ENCODE measurements at places on chromosomes 5 and 9.

DNA sequence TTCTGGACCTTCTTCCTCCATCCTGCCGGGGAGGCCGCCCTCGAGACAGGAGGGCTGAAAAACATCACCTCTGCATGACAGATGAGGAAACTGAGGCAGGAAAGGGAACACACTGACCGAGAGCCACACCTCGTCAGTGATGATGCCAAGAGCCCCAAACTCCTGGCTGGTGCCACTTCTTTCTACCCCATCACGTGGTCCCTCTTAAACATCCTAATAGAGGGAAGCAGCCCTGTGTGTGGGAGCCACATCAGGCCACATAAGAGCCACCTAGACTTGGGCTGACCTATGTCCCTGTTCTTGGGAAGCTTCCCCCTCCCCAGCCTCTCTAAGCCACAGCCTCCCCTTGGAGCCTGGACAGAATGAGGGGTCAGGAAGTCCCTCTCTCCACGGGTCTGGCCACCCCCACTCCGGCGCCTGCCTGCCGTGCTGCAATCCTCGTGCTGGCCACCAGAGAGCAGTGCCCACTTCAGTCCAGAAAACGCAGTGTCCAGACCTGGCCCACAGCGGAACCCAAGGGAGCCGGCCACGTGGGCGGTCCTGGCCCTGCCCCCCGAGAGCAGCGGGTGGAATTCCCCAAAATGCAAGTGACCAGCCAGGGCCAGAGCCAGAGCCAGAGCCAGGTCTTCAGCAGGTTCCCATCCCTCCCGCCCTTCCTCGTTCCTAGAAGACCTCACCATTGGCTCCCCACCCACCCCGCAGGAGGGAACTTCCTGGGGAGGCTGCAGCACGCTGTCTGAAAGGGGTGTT is 54.7 kb upstream of the SARDH start:
- no peak for DNase-seq

- DNase-seq = no peak
These were observed 8.3 kb downstream of the NFIL3 start for GRCh38 chr9:91415290-91415689.

GRCh38 chr9:87512311-87512710 is 14.6 kb downstream of the DAPK1 start:
- no peak for DNase-seq

DNA sequence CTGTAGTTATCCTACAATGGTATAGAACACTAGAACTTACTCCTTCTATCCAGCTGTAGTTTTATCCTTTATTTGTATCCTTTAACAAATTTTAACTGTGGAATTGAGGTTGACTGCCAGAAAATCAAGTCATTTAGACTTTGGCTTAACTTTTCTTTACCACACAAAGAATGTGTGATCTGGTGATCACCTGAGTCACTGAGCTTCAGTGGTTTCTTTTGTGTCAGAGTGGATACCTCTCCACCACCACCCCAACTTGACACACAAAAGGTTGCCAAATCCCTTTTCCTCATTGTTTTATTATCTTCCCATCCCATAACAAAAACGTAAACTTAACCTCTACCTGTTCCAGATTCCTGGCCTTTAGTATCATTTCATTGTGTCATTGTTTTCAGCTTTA is 5.5 kb downstream of the OTULIN start:
- DNase-seq = no peak

DNA sequence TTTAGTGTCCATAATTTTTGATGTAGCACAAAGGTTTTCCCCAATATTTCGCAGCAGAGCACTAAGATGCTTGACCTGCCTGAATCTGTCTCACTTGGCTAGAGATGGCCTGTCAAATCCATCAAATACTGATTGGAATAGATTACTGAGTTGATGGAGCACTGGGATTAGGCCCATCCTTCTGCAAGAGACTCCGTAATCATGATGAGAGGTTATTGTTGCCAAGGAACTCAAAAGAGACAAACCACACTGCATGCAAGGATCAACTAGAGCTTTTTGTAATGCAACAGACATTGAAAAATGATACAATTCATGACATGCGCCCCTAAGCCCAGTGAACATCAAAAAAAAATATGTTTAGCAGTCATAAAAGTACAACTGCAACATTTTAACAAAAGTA is 585.3 kb upstream of the GRAMD2B start:
- DNase-seq = no peak

GRCh38 chr9:93826209-93826608 is 128.9 kb downstream of the BARX1 start:
- no peak for DNase-seq

DNA sequence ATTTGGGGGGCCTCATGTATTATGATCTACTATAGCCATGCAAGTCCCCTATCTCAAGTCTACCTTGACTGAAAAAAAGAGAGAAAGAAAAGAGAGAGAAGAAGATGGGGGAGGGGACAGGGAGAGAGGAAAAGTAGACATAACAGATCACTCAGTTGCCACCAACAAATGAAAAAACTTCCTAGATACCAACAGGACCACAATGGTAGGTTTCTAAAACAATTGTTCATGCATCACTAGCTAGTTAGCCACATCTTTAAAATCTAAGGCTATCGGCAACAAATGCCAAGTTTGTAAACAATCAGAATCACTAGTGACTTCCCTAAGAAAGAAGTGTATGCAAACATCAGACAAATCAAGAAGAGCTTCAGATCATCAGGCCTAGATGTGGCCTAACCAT is 328.2 kb downstream of the BNC2 start:
- no peak for DNase-seq

- no peak for DNase-seq
These were observed 37.8 kb downstream of the GABRP start for GRCh38 chr5:170821257-170821800.

DNA sequence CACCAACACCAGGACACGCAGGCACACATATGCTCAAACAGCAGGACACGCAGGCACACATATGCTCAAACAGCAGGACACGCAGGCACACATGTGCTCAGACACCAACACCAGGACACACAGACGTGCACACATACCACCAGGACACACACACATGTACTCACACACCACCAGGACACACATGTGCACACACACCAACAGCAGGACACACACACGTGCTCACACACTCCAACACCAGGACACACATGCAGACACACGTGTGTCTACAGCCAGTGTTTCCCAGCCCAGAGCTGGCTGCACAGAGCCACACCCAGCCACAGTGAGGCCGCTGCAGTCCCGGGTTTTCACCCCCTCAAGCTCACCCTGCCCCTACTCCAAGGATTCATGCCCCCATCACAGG is 25.0 kb upstream of the SLC12A7 start:
- DNase-seq = no peak

GRCh38 chr5:1666221-1666620 is 133.4 kb downstream of the MRPL36 start:
- DNase-seq = no peak

GRCh38 chr9:115278326-115279035 is 160.5 kb upstream of the TNC start:
- no peak for DNase-seq

GRCh38 chr5:179974246-179974945 is 66.7 kb upstream of the TBC1D9B start:
- DNase-seq = peak; percentile 31

DNA sequence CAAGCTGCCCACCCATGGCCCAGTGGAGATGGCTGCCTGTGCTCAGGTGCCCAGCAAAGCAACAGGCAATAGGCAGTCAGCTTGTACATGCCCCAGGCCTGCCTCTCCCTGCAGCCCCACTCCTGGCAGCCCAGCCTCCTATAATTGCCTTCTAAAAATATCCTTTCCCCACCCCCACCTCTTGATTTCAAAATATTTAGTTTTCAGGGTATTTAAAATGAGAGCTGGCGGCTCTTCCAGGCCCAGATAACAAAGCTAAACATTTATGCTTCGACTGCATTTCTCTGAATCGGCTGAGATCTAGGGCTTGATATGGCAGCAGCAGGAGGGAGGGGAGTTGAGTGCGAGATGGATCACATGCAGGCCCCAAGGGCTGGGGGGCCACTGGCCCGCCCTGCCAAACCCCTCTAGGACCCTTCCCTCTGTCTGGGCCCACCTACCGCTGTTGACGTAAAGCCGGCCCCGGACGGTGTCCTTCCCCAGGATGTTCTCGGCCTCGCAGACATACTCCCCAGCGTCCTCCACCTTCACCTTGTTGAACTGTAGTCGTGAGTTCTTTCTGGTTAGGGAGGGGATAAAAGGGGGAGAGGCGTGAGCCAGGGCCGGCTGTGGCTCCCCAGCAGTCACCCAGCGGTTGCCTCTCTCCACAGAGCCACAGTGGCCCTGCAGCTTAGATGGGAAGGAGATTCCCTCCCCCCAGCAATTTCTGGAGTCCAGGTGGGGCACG is 85.0 kb downstream of the PSD2 start:
- DNase-seq = no peak

- no peak for DNase-seq
These were observed 16.2 kb downstream of the REXO4 start for GRCh38 chr9:133401588-133401987.

GRCh38 chr9:99034149-99034548 is 70.8 kb upstream of the TGFBR1 start:
- DNase-seq = no peak

DNA sequence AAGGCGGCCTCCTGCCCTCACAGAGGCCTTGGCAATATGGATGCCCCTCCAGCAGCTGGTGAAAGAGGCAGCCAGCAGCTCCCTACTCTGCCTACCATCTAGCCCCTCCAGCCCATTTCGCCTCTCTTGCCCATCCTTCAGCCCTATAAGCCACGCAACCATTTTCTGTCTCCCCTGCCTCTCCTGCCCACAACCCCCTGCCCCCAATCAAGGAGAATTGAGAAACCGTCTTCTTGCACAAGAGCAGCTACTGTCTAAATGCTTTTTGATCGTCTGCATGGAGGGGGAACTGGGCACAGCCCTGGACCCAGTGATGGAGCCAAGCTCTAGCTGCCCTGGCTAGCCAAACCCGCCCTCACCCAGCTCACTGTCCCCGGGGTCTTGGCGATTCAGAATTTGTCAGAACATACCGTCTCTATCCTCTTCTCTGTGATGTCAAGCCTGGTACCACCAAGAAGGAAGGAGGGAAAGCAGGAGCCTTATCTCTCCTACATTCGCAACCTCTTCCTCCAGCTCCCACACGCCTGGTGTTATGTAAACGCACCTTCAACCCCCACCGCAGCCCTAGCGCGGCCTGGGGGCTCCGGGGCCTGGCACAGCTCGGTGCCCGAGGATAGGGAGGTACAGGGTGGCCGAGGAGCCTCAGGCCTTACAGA is 1.2 kb downstream of the SPRY4 start:
- no peak for DNase-seq

DNA sequence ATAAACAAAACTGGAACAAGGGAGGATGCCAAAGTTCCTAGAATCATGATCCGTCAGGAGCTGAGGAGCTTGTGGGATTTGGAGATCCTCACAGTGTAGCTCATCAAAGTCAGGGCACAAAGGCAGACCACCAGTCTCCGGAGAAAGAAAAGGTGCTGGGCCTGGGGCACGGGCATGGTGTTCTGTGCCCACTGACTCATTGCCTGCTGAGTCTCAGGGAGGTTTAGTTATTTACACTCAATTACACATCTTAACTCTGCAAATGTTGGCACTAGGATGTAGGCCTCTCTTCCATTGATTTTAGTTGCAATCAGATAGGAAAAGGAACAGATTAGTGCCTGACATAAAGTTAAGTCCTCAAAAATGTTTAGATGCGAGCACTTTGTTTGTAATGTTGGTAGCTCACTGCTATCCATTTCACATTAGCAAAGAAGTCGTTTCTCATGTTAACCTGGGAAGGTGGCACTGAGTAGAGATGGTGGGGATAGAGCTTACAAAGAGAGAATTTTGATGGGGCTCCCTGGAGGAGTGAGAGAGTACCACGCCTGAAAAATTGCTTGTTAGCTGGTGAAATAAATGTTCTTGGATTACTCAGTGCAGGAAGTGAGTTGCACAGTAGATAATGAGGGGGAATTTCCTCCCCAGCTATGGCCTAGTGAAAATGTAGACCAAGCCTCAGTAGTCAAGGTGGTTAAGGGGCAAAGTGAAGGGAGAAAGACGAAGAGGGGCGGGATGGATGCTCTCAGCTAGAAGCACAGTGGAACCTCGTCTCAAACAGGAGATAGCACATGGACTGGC is 109.5 kb upstream of the CD180 start:
- DNase-seq = no peak

GRCh38 chr5:32458880-32459495 is 14.4 kb upstream of the ZFR start:
- DNase-seq = no peak

- DNase-seq = no peak
These were observed 49.7 kb upstream of the SPATA31D4 start for GRCh38 chr9:81878530-81878929.

DNA sequence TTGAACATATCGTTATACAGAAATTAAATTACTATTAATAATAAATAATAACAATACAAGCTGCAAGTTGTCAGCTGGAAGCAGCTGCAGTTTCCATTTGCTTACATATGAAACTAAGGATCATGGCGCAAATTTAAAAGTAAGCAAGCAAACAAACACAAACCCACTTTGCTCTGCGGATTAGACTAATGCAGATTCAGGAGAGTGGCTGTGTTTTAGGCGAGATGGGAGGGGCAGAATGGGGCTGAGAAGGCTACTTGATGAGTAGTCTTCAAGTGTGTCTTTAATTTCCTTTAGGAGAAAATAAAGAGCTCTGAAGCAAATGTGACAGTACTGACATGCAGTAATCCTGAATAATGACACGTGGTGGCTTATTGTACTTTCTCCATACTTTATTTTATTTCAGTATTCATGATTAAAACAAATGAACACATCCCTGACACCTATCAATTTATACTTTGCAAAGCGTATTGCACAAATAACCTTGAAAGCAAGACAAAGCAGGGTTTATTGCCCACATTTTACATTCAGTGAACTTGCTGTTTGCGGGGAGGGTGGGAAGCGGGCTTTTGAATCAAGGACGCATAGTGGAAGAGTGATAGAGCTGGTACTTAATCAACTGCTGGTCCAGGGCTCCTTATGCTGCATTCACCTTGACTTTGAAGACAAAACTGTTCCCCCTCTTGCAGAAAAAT is 221.4 kb upstream of the TRIM32 start:
- no peak for DNase-seq

- DNase-seq = no peak
These were observed 83.1 kb upstream of the STARD4 start for GRCh38 chr5:111595425-111595824.

DNA sequence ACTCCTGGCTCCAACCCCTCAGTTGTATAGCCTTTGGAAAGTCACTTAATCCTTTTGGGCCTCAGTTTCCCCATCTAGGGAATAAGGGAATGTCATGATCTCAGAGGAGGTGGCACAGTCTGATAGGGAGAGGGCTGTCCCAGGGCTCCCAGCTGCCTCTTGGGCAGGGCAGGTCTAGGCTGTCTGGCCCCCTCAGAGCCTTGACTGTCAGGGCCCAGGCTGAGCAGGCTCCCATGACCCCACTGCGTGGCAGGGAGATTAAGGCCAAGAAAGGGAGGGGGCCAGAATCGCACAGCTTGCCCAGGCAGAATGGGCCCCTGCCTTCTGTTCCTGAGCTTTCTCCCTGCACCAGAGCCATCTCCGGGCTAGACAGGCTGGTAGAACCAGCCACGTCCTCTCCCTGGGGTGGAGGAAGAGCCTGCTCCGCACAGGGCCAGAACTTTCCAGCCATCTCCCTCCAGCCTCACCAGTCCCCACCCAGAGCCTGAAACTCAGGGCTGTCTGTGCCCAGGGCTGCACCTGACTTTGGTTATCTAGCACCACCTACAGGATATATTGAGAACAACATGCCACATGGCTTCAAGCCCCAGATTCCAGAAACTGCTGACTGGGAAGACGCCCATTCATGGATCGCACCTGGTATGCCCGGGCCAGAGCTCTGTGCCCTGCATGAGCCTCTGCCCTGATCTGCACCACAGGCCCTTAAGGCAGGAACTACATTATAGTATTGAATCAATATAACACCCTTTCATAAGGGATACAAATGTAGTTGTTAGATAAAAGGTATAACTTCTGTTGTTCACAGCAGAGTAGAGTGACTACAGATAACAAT is 32.1 kb downstream of the NAIF1 start:
- DNase-seq = peak; percentile 40
